ENCODE measurements at places on chromosomes 7 and 10. TPM values are rescaled to one million over a fixed set of nuclear protein-coding genes. Genes with fewer than 3 reads are reported as not detected.
A peak's percentile ranks its signal among the peaks of the same experiment; 100 is the strongest.

Gene DPY19L1
- total RNA-seq: 13.3 TPM

Gene CH25H
- total RNA-seq: 0.63 TPM

Gene POR
- 23.3 TPM for total RNA-seq

Gene AMPH
- 2.0 TPM for total RNA-seq

Gene LSM5
- 220 TPM for total RNA-seq

Gene AKR1D1
- not detected for total RNA-seq

Gene UNC5B
- total RNA-seq: 11.4 TPM

Gene FAM25G
- total RNA-seq: not detected

Gene ABLIM1
- 19.4 TPM for total RNA-seq

Gene MYPN
- total RNA-seq: 31.3 TPM

Gene MMD2
- total RNA-seq: not detected

DNA sequence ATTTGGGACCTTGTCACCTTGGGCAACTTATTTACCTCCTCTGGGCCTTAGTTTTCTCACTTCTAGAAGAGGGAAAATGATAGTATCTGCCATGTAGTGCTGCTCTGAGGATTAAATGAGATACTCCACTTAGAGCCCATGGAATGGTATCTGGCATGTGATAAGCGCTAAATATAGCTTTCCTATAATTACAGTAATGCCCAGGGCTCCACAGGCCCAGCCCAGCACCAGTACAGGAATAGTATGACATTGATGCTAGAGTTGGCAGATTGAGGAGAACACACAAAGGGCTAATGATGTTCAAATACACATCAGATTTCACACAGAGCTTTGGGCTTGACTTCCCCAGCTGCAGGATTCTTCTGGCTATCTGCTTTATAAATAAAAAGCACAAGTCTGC lies 34.9 kb downstream of the FAS start:
- DNase-seq: no peak

GRCh38 chr7:73827567-73828106 lies 3.2 kb upstream of the CLDN4 start:
- no peak for DNase-seq

DNA sequence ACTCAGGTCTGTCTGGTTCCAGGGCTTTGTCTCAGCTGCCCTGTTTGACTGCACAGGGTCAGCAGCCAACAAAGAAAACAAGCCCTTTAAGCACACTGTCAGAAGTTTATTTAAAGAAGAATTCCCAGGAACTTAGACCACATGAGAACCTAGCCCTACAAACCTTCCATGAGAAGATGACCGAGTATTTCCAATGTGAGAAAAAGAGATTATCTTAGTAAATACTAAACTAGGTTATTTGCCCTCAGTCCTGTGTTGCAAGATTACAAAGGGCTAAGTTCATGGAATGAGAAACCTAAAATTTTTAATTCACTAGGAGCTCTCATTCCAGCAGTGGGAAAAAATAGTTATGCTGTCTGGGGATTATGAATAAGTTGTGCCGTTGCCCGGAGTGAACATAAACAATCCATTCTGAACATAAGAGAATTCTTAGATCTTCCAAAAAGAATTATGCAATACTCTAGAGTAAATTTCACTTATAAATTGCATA lies 46.7 kb downstream of the NOC3L start:
- DNase-seq: peak; percentile 59

DNA sequence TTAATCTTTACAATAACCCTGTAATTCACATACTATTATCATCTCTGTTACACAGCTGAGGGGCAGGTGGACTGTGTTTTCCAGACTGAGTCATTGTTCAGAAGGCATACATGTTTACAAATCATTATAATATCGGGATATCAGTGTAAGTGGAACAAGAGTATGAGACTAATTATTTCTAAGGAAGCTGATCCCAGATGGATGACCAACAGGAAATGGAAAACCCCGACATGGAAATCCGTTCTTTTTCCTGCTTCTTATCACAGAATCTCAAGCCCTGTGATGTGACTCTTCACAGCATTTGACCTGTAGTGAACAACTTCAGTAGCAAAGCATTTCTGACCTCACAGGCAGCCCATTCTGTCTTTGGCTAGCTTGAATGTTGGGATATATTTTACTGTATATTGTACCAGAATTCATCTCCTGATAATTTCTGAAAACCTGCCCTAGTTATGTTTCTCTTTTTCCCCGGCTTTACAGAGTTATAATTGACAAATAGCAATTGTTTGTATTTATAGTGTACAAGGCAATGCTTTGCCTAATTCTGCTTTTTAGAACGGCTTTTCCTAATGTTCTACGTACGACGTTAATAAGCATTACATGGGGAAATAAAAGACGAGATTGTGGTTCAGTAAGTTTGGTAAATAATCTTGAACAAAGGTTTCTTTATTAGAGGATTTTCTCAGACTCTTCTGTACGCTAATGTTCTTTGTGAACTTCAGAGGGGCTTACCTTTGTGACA lies 78.6 kb upstream of the SYPL1 start:
- DNase-seq: no peak

DNA sequence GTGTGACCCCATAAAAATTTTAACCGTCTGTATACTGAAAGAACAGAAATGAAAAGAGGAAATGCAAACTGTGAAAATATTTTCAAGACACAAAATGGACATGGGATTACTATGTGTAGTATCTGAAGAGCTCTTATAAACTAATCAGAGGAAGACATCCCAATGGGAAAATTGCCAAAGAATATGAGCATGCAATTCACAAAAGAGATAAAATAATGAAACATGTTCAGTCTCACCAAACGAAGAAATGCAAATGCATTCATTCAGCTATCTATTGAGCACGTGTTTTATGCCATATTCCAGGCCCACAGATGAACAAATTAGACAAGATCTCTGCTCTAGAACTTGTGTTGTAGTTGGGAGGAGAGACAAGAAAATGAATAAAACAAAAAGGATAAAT lies 63.2 kb downstream of the NHLRC2 start:
- no peak for DNase-seq

GRCh38 chr7:2520131-2520760 lies 672 bp downstream of the LFNG start:
- DNase-seq: peak; percentile 18

- no peak for DNase-seq
These were observed 57.9 kb downstream of the GRB10 start for GRCh38 chr7:50724526-50725520.

DNA sequence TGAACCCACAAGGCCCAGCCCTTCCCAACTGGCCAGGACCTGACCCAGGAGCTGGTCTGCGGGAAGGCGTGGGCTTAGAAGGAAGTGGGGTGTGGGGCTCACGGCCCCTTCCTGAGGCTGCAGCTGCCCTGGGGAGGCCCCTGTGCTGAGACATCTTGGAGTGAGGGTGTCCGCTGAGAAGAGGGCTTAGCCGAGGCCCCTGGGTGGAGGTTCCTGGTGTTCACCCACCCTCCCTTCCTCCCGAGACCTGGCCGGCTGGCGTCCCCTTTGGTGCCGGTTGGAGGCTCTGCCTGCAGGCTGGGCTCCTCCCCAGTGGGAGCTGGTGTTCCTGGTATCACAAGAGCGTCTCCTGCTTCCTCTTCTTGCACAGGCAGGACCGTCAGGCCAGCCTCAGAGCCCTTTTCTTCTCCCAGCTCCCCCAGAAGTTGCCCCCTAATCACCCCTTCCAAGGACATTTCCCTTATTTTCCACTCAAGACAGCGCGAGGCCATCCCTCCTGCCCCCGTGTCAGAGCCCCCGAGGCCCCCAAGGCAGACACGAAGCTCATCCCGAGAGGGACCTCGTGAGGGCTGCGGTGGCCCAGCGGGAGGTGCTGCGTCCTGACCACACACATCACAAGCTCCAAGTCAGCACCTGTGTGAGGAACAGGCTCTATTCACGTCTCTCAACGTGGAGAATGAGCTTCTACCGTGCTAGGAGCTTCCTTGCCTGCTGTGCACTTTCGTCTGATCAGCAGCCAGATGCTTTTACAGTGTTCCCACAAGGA lies 25.1 kb upstream of the FAM20C start:
- no peak for DNase-seq

DNA sequence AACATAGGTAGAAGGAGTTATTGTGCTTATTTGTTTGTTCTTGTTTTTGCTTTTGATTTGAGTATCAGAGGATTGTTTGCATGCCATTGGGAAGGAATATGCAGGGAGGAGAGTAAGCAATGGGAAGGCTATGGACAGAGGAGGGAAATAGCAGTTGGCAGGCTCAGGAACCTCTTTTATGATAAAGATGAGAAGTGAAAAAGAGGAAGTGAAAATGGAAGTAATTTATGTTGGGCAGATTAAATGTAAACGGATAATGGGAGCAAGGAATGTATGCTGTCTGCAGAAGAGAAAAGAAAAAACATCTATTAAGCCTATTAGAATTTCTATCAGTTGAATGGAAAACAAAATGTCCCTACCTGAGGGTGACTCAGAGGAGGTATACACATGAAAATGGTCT lies 90.1 kb upstream of the NPSR1 start:
- no peak for DNase-seq

- DNase-seq: no peak
These were observed 63.7 kb downstream of the PTEN start for GRCh38 chr10:87927091-87927490.

DNA sequence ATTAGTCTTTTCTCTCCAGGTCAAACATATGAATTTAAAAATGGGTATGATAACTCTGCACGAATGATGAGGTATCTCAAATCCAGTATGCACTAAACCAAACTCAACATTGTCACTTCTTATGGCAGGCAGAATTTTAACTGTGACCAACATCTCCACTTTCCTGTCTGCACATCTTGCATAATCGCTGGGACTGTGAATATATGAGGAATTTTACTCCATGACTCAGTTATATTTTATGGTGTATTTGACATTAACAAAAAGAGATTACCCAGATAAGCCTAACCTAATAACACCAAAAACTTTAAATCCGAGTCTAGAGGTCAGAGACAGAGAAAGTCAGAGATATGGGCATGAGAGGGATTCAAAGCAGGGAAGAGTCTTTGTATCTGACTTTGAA lies 454.5 kb upstream of the SEMA3D start:
- DNase-seq: no peak

DNA sequence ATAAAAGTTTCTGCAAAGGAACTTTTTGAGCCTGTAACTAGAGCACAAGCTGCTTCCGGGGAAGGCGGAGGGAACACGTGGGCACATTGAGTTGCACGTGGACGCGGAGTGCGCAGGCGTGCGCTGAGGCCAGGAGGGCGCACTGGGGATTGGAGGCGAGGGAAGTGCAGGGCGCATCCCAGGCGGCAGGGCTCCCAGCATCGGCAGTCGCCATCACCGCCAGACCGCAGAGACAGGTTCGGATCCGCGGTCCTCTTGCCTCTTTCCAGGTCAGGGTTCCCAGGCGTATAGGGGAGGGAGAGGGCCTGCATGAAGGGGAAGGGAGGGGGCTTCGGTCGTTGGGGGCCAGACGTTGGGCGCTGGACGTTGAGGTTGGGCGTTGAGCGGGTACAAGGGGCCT lies at the start of gene TDRD1:
TSS of gene TDRD1 (plus strand) at position 206 of the 400 bp plus-strand sequence. CDS start 8,479 bp downstream, outside the sequence.
- no peak for DNase-seq

DNA sequence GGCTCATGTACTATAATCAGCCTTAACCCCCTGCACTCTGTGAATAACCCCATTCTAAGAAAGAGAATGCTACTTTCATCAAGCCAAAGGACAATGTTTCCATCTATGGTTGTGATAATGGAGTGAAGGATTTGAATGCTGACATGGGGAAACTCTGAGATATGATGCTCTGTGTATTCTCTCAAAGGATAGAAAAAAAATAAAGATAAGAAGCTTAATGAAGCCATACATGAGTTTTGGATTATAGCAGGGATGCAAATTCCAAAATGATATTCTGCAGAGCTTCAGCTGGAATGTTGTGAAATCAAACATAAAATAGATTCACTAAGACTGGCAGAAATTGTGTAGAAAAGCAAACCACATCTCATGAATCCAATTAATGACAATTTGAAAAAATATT lies 1074.1 kb downstream of the XPNPEP1 start:
- DNase-seq: no peak

DNA sequence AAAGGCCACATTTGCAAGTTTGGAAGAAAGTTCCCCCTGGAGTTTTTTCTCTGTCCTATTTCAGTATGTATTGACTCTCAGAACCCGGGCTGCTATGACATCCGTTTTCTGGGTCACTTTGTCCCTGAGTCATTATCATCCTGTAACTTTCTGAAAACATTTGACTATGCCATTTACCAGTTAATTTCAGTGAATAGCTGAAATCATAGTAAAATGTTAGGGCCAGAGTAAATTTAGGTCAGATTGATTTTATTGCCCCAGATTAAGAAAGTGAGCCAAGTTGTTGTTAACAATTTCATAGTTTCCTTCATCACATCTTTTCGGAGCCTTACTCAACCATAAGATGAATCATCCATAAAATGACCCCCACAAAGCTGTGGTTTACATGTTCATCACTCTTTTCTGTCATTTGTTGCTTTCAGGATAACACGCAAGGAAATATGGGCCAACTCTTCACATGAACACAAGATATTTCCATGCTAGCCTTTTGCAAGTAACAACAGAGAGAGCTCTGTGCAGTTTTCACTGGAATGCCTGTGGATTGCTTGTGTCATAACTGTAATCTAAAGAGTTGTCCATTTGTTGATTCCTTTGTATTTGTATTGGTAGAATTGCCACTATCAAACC lies 3.9 kb upstream of the MACC1 start:
- no peak for DNase-seq

- DNase-seq: peak; percentile 10
These were observed 99.8 kb downstream of the EPDR1 start for GRCh38 chr7:38020121-38020785.

DNA sequence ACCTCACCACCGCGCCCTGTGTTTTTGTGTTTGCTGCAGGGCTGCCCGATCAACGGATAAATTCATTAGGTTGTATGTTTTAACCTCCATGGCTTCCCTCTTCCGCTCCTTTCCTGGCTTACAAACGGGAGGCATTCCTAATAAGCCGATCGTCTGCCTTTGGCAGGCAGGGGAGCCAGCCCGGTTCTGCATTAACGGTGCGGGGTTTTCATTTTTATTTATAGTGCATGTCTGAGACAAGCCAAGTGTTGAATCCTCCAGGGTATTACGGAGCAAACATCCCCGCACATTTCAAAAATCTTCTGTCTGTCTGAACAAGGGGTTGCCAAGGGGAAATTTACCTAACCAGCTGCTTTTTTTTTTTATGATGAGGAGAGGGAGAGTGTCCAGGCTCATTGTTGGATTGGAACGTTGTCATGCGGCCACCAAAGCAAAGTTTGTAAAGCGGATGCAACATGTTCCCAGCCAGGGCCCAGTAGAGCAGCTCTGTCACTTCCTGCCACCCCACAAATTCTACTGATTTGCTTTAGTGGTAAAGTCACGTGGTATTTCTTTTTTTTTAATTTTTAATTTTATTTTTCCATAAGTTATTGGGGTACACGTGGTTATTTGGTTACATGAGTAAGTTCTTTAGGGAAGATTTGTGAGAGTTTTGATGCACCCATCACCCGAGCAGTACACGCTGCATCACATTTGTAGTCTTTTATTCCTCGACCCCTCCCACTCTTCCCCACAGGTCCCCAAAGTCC lies 92.3 kb upstream of the BAIAP2L1 start:
- no peak for DNase-seq

- DNase-seq: no peak
These were observed 68.9 kb upstream of the INSYN2A start for GRCh38 chr10:127265288-127265687.

- DNase-seq: no peak
These were observed 155.9 kb upstream of the EGR2 start for GRCh38 chr10:62972103-62972502.

- no peak for DNase-seq
These were observed 205.7 kb upstream of the GRM3 start for GRCh38 chr7:86437951-86438450.

Data from MG63 (cell line).